SW480 (cell line): ENCODE measurements at places on chromosomes 2 and 18.

- no peak for DNase-seq
Measured at GRCh38 chr18:7084080-7085065, 33.2 kb downstream of the LAMA1 start.

DNA sequence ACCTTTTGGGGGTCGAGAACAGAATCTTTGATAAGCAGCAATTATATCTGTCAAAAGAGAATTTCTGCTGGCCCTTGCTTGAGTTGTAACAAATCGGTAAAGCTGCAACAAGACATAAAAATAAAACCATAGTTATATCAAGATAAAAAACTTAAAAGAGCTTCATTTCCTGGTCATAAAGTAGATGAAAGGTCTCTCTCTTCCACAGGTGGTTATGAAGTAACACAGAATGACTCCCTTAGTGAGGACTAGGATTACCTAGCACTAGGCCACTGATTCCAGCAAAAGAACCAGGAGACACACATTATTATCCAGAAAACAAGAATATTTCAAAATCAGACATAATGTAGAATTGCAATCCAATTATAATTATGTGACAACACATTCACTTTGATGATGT, 5.4 kb downstream of the AFG3L2 start:
- DNase-seq = no peak

GRCh38 chr2:23509596-23510292, 124.8 kb downstream of the KLHL29 start:
- no peak for DNase-seq

GRCh38 chr2:202135091-202135874, 62.2 kb downstream of the KIAA2012 start:
- no peak for DNase-seq

GRCh38 chr2:15170070-15170775, 390.9 kb downstream of the NBAS start:
- no peak for DNase-seq

DNA sequence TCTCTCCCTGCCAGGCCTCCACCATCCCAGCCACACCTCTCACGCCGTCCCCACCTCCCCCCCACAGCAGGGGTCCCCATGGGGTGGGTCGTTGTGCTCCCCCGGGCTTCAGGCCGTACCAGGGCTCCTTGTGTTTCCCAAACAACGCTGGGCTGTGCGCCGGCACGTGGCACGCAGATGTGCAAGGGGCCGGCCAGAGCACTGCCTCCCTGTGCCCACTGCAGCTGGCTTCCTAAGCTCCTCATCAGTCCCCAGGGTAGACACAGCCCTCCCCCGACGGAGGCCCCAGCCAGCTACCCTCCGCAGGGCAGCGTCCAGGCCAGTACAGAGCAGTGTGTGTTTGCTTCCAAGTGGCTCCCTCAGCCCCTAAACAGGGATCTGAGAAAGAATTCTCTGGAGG, 34.0 kb downstream of the BIN1 start:
- DNase-seq = no peak

GRCh38 chr18:40066368-40066767, 1888.7 kb upstream of the PIK3C3 start:
- DNase-seq = no peak

DNA sequence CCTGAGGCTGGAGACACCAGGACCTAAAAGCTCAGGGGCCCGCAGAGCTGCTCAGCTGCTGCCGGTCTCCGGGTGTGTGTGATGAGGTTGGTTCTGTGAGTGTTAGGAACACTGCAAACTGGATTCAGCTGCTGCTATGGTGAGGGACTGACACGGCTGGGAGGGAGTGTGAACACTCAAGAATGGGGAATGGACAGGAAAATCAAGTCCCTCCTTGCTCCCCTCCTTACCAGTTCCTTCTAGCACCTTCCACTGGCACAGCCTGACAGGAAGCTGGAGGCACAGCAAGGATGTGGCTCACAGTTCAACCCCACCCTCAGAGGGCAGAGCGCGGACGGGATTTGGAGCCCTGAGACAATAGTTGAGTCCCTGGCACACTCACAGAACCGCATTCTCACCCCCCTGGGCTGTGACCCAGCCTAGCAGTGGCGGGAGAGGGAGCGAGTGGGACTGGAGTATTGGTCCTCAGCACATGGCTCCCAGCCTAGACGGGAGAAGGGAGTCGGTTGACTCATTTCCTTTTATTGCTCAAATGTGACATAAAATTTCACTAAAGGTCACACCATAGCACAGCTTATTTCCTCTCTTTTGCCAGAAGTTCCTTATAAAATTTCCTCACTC, 42.5 kb downstream of the LRRC30 start:
- no peak for DNase-seq

DNA sequence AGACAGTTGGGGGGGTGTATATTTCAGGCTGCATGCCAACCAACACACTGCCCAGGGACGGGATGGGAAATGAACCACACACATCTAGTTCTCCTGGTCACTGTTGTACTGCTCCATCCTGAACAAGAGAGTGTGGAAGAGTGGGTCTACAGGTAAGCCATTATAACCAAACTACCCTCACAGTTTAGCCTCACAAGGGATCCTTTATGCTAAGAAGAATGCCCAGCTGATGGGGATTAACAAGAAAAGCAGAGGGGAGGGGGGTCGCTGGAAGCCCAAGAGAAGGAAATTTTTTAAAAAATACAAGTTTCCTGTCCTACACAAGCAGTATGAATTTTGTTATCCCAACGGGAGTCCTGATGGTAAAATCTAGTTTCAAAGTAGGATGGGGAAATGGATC, 16.1 kb downstream of the SPRED2 start:
- DNase-seq = no peak

GRCh38 chr2:9222239-9222892, 15.8 kb downstream of the ASAP2 start:
- DNase-seq = no peak

DNA sequence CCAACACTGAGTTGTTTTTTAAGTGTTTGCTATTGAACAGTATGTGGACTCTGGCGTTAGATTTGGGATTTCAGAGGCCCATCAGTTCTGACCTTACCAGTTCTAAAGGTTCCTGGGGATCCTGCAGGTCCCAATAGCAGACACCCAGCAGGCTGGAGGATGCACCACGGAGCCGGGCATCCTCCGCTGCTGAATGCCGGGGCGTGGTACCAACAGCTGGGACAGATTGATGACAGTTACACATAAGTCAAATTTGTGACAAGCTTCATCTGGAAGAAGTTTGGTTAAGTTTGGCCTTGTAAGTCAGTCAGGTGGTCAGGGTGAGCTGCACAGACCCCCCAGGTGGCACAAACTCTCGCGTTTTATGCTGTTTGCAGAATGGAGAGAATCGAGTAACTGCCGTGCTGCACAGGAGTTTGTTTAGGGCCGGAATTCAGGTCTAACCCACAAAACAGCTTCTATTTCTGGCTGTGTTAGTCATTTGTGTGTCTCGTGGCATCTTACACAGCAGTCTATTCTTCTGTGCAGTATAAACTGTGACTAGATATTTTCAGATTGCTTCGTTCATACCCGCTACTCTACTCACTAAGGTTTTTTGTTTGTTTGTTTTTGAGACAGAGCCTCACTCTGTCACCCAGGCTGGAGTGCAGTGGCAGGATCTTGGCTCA, 19.2 kb downstream of the CTDP1 start:
- no peak for DNase-seq

DNA sequence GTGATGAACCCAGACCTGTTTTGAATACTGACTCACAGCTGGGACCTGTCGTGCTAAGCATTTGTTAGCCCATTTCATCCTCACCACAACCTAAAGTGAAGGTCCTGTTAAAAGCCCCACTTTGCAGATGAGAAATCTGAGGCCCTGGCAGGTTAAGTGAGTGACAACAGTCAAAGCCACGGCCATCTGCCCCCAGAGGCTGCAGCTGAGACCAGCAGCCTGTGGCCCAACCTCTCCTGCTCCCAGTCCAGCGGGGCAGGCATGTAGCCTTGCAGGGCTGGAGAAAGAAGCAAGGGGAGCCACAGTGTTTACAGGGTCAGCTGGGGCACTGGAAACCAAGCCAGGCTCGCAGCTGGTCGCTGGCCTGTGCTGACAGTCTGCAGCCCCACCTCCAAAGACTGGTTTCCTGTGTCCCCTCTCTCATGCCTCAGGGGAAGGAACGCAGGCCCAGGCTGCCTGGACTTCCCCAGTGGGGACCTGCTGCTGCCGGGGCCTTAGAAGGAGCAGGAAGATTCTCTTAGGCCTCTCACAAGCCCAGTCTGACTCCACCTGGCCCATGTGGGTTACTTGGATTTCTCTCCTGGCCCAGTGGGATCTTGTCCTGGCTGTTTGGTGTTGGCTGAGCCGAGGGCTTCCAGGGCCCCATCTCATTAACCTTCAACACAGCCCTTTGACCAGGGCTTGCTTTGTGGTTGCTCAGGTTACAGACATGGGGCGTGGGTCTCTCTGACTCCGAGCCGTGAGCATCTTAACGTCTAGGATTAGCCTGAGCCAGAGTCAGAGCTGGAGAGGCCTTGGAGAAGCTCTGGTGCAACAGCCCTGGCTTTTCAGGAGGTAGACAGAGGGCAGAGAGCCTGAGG, 1.7 kb downstream of the INPP5D start:
- DNase-seq = peak; percentile 46

DNA sequence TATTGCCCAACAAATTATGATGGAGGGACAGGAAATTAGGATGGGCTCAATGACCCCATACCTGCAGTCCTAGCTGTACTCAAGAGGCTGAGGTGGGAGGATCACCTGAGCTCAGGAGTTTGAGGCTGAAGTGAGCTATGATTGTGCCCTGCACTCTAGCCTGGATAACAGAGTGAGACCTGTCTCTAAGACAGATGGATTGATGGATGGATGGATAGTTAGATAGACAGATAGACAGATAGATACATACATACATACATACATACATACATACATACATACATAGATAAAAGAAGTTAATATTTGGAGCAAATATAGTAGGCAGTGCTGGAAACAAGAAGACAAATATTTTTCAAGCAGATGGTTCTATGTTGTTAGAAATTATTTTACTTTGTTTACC, 78.1 kb upstream of the PROKR1 start:
- DNase-seq = no peak

DNA sequence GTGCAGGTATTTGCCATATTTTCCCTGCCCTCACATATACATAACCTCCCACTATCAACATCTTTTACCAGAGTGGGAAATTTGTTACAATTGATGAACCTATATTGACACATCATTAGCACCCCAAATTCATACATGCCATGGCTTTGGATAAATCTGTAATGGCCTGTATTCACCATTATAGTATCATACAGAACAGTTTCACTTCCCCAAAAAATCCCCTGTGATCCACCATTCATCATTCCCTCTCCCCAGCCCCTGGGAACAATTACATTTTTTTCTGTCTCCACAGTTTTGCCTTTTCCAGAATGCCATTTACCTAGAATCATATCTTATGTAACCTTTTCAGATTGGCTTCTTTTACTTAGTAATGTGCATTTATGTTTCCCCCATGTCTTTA, 494.5 kb downstream of the RNF144A start:
- DNase-seq = no peak

DNA sequence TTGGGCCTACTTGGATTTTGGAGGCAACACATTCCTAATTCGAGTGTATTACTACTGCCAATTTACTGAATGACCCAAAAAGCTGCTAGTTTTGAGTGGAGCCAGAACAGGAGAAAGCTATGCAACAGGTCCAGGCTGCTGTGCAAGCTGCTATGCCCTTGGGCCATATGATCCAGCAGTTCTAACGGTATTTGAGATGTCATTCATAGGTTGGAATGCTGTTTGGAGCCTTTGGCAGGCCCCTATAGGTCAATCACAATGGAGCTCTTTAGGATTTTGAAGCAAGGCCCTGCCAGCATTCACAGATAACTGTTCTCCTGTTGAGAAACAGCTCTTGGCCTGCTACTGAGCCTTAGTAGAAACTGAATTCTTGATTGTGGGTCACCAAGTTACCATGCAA, 368.7 kb downstream of the CDH19 start:
- no peak for DNase-seq

DNA sequence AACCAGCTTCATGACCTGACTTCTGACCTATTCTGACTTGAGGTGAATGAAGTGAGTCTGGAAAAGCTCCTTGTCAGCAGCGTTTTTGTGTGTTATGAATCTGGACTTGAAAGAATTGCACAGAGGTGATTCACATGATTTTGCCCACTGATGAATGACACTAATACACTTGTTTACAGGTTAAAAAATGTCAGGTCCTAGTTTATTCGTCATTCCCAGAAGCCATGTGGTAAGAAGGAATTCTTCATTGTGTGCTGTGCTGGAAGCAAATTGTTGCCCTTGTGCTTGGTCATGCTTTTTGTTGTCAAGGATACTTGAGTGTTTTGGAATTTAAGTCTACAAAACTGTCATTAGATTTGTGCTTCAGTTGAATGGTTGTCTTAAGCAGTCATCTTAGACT, 15.5 kb downstream of the SEC11C start:
- no peak for DNase-seq

DNA sequence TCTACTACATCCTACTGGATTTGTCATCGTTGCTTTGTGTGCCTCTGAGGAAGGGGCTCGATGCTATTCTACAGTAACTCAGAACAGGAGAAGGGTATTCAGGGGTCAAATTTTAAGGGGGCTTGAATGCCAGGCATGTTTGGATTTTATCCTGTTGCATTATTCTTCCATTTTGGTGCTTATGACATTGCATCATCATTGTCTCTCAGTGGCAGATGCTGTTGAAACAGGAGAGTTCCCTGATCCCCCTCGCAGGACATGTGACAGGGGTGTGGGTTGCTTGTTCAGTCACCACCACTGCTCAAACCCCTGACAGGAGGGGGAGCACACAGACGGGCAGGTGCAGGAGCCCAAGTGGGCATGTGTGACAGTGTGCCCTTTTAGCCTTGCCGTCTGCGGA, 156.7 kb downstream of the SLC4A3 start:
- no peak for DNase-seq

DNA sequence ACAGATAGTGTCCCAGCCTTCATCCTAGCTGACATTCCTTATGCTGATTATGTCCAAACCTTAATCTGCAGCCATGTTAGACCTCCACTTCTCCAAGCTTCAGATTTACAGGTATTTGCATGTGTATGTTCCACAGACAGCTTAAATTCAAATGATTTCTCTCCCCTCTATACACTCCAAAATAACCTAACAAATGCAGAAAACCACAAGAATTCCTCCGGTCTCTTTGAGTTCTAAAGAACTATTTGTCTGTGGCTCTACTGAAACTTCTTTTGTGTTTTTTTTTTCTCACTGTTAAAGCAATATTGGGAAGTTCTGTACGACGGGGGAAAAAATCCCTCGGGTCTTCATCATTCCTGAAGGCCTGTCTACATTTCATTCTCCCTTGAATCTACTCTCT, 8.6 kb downstream of the NDUFS1 start:
- DNase-seq = no peak

DNA sequence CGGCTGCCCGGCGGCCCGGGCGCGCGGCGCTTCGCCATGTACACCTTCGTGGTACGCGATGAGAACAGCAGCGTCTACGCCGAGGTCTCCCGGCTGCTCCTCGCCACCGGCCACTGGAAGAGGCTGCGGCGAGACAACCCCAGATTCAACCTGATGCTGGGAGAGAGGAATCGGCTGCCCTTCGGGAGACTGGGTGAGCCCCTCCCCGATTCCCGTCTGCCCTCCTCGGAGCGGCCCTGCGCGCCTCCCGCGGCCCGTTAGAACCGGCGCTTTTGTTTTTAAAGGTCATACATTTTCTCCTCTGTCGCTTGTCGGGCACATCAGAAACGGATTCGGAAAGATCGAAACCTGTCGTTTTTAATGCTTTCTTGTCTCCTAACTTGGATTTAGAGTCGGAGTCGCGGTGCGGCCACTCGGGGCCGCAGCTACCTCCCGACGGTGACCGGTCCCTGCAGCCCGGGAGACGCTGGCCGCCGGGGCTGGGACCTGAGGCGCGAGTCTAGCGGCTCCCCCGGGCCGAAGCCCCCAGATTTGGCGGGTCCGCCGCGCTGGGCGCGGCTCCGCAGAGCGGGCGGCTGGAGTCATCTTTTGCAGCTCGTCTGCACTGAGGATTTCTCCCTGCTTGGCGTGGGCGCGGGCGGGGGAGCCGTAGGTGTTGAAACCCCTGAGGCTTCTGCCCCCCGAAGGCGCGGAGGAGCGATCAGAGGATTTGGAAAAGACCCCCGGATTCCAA, 519 bp downstream of the TTL start:
- peak; percentile 81 for DNase-seq
